ENCODE measurements at places on chromosomes 2 and 18. TPM values are rescaled to one million over a fixed set of nuclear protein-coding genes. Genes with fewer than 3 reads are reported as not detected.

DNA sequence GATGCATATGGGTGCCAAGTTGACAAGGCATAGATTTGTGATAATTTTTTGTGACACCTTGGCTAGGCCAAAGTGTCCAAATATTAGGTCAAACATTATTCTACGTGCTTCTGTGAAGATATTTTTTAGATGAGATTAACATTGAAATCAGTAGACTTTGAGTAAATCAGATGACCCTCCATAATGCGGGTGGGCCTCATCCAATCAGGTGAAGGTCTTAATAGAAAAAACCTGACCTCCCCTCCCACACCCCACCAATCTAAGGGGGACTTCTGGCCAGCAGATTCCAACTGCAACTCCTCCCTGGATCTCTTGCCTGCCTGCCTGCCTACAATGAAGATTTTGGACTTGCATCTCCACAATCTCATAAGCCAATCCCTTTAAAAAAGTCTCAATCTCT is 118.8 kb upstream of the LMAN1 start:
- no peak for DNase-seq

- DNase-seq = no peak
Measured at GRCh38 chr18:46740046-46740445, 16.8 kb downstream of the ST8SIA5 start.

DNA sequence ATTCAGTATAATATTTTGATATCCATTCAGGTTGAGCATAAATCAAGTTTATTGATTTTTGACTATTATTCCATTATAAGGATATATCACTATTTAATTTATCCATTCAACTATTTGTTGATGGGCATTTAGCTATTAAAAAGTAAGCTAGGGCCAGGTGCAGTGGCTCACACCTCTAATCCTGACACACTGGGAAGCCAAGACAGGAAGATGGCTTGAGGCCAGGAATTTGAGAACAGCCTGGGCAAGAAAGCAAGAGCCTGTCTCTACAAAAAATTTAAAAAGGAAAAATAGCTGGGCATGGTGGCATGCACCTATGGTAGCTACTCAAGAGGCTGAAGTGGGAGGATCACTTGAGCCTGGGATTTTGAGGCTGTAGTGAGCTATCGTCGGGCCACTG is 183.5 kb downstream of the HNMT start:
- no peak for DNase-seq

Gene NEB
- total RNA-seq = 0.64 TPM

DNA sequence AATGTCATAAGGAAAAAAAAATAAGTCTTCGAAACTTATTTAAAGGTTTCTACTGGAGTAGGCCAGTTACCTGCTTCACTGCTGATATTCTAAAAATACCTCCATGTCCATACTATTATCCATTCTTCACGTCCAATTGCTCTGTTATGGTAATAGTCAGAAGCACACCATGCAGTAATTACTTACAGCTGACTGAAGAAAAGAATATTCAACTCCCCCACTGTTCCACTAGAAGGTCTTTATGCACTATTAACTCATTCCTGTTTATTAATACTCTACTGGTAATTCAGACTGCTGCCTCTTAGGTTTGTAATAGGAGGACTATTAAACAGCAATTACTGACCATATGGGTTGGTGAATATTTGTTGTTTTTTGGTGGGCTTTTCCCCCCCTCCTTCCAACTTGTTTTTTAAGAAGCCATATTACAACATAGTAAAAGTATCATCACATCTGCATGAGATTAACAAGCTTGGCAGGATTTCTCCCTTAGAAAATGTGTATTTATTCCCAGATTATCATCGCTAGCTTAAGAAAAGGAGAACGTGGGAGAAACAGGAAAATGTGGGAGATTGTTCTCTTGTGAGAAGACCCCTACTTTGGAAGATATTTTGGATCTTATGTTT is 806.4 kb upstream of the FANCL start:
- DNase-seq = no peak

Gene GNLY
- 3.7 TPM for total RNA-seq

Gene CD8B
- 0.67 TPM for total RNA-seq

Gene TNFAIP6
- total RNA-seq = 25.4 TPM

DNA sequence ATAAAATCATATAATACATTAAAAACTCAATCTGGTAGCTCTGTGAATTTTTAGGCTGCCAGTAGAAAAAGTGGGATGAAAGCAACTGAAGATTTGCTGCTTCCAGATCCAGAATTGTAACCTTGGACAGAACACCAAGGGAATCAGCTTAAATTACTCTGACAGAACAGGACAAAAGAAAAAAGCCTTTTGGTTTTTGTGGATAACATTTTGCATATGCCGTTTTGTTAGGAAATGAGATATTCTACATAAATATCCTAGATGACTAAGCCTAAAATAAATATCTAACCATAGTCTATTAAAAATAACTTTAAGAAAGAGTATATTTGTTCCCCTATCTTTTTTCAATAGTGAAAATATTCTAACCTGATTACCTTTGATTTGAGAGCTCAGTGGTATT is 148.7 kb upstream of the DOCK10 start:
- no peak for DNase-seq

Gene TMEM17
- total RNA-seq = 1.4 TPM

- no peak for DNase-seq
Measured at GRCh38 chr2:138029276-138029675, 65.0 kb downstream of the HNMT start.

- DNase-seq = no peak
Measured at GRCh38 chr2:137348301-137348700, 583.0 kb downstream of the THSD7B start.

DNA sequence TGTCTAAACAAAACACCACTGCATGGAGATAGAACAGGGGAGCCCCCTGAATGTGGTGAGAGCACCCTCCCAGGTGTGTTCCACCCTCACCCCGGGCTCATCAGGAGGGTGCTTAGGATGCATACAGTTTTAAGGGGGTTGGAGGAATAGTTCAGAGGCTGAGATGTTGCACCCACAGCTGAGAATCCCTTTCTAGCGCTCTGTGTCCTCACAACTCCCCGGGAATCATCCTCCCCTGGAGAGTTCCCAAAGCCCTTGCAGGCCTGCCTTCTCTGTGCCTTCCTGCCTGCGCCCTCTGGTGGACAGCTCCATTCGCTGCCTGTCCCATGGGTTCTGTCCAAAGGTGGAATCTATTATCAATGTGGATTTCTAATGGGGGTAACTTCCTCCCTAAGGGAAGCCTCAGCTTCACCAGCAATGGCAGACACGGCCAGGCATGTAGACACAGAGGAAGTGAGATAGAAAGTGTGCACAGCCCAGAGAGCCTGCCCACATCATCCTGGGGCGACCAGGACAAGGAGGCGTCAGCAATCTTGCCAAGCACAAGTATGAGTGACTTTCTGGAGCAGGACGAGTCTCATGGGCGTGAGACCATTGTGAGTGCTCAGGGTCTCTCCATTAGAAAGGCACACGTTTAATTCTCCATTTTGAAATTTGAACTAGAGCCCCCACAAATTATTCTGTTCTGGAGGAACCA is 1.2 kb upstream of the UGT1A5 start:
- DNase-seq = no peak

DNA sequence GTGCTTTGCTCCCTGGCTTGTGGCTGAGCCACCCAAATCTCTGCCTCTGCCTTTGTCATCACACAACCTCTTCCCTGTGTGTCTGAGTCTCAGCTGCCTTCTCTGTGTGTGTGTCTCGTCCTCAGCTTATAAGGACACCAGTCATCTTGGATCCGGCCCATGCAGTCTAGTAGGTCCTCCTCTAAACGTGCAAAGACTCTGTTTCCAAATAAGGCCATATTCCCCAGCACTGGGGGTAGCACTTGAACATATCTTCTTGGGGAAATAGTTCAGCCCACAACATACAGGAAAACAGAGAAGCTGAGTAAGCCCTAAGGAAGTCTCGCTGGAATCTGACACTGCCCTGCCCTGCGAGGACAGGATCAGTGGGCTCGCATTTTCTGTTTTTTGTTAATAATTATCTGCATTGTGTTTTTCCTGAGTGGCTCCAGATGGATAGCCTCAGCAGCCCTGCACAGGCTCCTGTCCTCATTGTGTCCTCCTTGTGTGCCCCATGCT is 42.1 kb downstream of the MTCL1 start:
- no peak for DNase-seq

GRCh38 chr2:221562226-221562625 is 9.9 kb downstream of the EPHA4 start:
- DNase-seq = no peak

Gene NEU2
- total RNA-seq = not detected

Gene SKOR2
- not detected for total RNA-seq

Gene ANKRD30BL
- total RNA-seq = not detected

- peak; percentile 93 for DNase-seq
Measured at GRCh38 chr18:44680273-44681075, at the start of gene SETBP1. Gene SETBP1 (plus strand): TSS chr18:44680888. CDS start chr18:44701347, 20,459 bp downstream.

- no peak for DNase-seq
Measured at GRCh38 chr2:241096979-241097378, 5.1 kb downstream of the MTERF4 start.

Gene ATG9A
- total RNA-seq = 59.0 TPM

Gene PLEK
- 30.0 TPM for total RNA-seq

Gene CABLES1
- 57.0 TPM for total RNA-seq

GRCh38 chr2:9644603-9645002 is 13.8 kb upstream of the YWHAQ start:
- no peak for DNase-seq

DNA sequence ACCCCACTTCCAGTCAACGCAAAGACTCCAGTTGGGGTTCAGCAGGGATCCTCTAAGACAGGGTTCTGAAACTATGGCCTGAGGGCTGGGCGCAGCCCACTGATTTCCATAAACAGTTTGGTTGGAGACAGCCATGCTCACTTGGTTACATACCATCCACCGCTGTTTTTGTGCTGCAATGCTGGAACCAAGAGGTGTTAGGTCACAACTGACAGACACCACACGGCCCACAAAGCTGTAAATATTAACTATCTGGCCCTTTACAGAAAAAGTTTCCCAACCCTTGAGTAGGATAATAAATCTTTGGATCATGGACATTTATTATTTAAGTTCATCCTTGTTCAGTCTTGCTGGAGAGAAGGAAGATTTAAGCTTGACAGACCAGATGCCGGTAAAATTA is 8.4 kb upstream of the CD226 start:
- DNase-seq = no peak

Gene PDE11A
- 1.00 TPM for total RNA-seq

DNA sequence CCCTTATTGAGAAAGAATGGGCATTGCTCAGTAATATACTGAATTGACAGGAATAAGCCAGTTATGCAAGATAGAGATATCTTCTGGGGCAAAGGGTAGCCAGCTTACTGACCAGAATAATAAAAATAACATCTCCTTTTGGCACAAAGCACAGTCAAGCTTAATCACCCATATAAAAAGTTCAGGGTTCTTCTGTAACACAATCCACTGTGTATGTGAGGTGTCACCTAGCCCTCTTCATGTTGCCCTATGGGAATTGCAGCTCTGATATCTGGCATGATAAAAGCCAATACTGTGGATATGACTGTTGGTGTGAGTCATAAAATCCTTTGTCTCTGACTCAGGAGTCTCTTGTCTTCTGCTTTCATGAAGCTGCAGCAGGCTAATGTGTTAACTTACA is 90.8 kb downstream of the DSEL start:
- no peak for DNase-seq

Gene CXCR1
- total RNA-seq = 7.2 TPM

DNA sequence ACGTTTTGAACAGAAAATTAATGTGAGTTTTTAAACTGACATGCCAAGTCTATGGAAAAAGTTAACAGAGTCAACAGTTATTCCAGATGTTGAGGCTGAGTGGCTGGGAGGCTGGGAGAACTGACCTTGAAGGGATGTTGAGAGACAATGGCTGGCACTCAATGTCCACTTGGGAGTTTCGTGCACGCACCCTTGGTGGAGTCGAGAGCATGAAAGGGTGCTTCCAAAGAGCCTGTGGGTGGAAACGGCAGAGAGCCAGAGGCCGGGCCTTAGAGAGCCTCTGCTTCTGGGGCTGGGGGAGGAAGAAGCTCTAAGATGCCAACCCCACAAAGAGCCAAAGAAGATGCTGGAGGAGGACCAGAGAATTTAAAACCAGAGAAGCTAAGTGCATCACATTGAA is 63.4 kb upstream of the L3MBTL4 start:
- DNase-seq = no peak
